Liver (tissue), 10 donors: ENCODE measurements at places on chromosomes 16 and 17. TPM values are rescaled to one million over a fixed set of nuclear protein-coding genes. Genes with fewer than 3 reads are reported as not detected.

- peak overlapping the region; percentile 81 for H3K27ac ChIP-seq
- H3K4me3 ChIP-seq = no peak overlapping the region
- no peaks in the 10 kb centered on the region for H3K27me3 ChIP-seq
- no peaks in the 10 kb centered on the region for H3K36me3 ChIP-seq
- H3K4me1 ChIP-seq = peaks cover 91% of the 10 kb centered on the region
Observed at GRCh38 chr17:40320756-40321523, 12.0 kb downstream of the RARA start.

DNA sequence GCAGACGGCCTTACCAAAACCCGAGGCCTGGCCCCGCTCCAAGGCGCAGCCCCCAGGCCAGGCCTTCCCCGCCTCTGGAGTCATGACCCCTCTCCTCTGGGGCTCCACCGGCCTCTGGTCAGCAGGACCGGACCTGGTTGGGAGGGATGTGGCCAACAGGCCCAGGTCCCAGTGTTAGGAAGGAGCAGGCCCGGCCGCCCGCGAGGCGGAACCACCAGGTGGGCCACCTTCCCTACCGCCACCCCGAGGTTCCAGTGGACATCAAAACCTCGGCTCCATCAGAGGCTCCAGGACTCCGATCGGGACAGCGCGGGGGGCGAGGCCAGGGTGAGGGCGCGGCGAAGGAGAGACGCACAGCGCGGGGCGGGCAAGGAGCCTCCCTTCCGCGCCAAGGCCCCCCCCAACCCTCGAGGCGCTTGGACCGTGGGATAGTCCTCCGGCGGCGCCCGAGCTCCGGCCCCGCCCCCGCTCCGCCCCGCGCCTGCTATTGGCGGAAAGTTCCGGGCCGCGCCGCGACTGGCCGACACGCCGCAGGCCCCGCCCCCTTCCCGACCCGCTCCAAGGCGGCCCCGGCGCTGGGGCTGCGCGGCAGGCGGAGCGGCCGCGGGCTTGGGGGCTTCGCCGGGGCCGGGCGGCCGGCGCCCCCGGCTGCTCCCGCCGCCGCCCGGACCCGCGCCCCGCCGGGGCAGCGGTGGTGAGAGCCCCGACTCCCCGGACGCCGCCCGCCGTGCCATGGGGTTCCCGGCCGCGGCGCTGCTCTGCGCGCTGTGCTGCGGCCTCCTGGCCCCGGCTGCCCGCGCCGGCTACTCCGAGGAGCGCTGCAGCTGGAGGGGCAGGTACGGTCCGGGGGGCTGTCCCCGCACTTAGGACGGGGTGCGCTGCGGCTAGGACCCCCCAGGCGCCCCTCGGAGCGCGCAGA lies at the start of gene METRN:
Gene METRN, plus strand, starts transcription at position 561 of the 919 bp plus-strand sequence. Its CDS starts 172 bp downstream, at position 733.
- H3K27me3 ChIP-seq = no peaks in the 10 kb centered on the region
- peaks cover 30% of the 10 kb centered on the region for H3K4me1 ChIP-seq
- H3K36me3 ChIP-seq = no peaks in the 10 kb centered on the region
- H3K4me3 ChIP-seq = peak within 1 kb of the TSS; percentile 60
- H3K27ac ChIP-seq = no peak within 1 kb of the TSS
- peak; percentile 93 for DNase-seq

GRCh38 chr17:40378966-40379365 lies 14.4 kb upstream of the GJD3 start:
- DNase-seq = no peak
- no peaks in the 10 kb centered on the region for H3K36me3 ChIP-seq
- H3K27ac ChIP-seq = no peak overlapping the region
- no peaks in the 10 kb centered on the region for H3K4me1 ChIP-seq
- H3K27me3 ChIP-seq = no peaks in the 10 kb centered on the region

DNA sequence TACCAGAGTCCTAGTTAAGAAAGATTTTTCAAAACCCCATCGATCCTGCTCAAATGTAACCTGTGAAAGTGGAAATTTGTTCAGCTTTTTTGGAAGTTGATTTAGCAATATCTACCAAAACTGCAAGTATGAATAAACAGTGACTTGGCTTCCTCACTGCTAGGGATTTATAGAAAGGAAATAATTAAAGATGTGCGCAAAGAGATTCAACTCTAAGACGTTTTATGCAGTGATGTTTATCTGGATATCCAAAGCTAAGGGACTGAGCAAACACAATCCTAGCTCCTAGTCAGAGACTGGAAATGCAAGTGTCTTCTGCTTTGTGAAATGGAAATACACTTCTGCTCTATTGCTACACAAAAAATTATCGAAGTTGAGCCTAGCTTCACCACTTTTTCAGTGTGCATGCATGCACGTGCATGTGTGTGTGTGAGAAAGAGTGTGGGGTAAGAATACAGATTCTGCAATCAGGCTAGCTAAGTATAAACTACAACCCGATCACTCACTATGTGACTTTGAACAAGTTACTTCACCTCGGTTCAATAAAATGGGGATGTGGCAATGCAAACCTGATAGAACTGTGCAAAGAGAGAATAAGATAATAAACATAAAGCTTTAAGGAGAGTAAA lies 52.1 kb upstream of the FOXF1 start:
- no peaks in the 10 kb centered on the region for H3K36me3 ChIP-seq
- H3K4me3 ChIP-seq = no peak overlapping the region
- no peak for DNase-seq

- no peak overlapping the region for H3K4me3 ChIP-seq
- H3K36me3 ChIP-seq = peaks cover 42% of the 10 kb centered on the region
- H3K27ac ChIP-seq = no peak overlapping the region
- H3K4me1 ChIP-seq = peaks cover 14% of the 10 kb centered on the region
- H3K27me3 ChIP-seq = no peaks in the 10 kb centered on the region
- no peak for DNase-seq
Observed at GRCh38 chr17:75615301-75615700, 17.9 kb upstream of the SMIM5 start.

DNA sequence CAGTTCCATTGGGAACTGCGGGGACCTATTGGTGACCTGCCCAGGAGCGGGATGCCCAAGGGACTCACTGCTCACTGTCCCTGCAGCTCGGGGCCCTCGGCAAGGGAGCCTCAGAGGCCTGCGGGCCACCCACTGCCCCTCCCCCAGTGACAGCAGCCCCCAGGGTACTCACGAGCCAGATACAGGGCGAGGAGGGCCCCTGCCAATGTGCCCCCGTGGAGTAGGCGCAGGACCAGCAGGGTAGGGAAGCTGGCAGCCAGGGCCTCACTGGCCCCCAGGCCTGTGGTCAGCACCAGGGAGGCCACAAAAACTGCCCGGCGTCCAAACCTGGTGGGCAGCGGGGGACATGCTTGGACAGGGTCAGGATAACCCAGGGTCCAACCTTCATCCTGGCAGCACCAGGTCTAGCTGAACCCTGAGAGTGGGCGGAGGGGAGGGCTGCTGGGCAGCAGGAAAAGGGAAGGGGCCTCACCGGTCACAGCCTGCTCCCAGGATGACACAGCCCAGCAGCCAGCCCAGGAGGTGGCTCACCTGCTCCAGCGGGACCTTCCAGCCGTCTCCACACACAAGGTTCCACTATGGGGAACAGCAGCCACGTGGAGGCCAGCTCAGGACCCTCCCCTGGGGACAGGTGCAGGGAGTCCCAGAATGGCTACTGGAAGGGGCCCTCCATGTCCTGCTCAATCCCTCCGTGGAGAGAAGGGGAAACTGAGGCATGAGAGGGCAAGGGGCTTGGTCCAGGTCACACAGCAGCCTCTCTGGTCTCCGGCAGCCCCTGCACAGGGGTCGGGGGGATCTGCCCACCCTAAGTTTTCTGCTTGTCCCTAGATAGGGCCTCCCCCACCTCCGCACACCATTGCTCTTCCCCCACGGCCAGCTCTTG lies 855 bp downstream of the SLC22A31 start:
- no peaks in the 10 kb centered on the region for H3K27me3 ChIP-seq
- H3K27ac ChIP-seq = no peak overlapping the region
- peaks cover 8% of the 10 kb centered on the region for H3K4me1 ChIP-seq

- peak overlapping the region; percentile 95 for H3K4me3 ChIP-seq
- peaks cover 9% of the 10 kb centered on the region for H3K4me1 ChIP-seq
Observed at GRCh38 chr16:77190190-77190477, 856 bp upstream of the MON1B start.

DNA sequence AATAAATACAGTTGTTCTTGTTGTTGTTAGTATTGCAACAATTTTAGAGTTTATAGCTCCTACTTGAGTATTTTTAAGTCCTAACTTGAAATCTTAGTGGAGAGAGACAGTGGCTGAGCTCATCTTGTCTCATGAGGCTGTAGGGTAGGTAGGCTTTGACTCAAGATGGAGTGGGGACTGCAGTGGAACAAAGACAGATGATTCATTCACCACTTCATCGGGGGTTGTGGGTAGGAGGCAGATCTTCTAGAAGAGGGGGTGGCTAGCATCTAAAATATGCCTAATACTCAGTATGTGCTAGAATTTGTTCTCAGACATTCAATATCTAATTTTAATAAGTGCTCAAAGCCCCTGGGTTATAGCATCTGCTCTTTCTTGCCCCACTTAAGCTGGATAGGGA lies 13.1 kb upstream of the MMD start:
- H3K27me3 ChIP-seq = no peaks in the 10 kb centered on the region
- no peak overlapping the region for H3K4me3 ChIP-seq

DNA sequence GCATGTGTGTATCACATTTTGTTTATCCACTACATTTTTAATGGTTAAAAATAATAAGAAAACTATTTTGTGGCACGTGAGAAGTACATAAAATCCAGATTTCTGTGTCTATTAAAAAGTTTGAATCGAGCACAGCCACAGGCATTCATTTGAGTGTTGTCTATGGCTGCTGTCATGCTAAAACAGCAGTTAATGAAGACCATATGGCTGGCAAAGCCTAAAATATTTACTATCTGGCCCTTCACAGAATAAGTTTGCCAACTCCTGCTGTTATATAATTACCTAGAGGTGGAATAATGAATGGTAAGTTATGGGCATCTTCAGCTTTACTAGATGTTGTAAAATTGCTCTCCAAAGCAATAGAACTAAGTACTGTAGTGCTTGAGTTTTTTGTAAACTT lies 30.5 kb downstream of the TMEM98 start:
- no peak overlapping the region for H3K4me3 ChIP-seq
- peaks cover 2% of the 10 kb centered on the region for H3K27me3 ChIP-seq
- peaks cover 1% of the 10 kb centered on the region for H3K4me1 ChIP-seq
- H3K27ac ChIP-seq = no peak overlapping the region

- H3K27ac ChIP-seq = no peak overlapping the region
- H3K4me1 ChIP-seq = peaks cover 3% of the 10 kb centered on the region
- peaks cover 22% of the 10 kb centered on the region for H3K27me3 ChIP-seq
- H3K4me3 ChIP-seq = no peak overlapping the region
- no peak for DNase-seq
- H3K36me3 ChIP-seq = no peaks in the 10 kb centered on the region
Observed at GRCh38 chr17:48596000-48596734, 2.6 kb upstream of the HOXB5 start.

ZNF213 gene
- total RNA-seq = 1.9 TPM

TMIGD1 gene
- total RNA-seq = not detected

AGRP gene
- total RNA-seq = not detected

PSMB3 gene
- total RNA-seq = 121 TPM

VTN gene
- 3,689 TPM for total RNA-seq
